NCI-H446 (cell line): ENCODE measurements at places on chromosomes 7 and 10.

GRCh38 chr10:109922358-109922975 is 844 bp downstream of the XPNPEP1 start:
- DNase-seq, result no peak

DNA sequence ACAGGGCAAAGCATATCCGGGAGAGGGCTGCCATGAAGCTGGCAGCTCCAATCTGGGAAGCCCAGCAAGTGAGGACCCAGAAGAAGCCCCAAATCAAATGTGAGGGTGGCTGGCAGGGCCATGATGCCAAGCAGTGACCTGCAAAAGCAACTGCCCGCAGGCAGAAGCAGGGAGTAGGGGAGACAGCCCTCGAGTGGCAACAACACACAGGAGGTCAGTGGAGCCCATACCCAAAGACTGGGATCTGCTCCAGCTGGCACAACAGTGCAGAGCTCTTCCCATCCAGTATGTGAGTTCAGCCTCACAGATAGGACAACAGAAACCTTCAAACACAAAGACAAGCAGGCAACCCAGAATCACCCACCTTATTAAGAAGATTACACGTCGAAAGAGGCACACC is 45.0 kb downstream of the GRID1 start:
- peak; percentile 56 for DNase-seq

- DNase-seq, result no peak
Observed at GRCh38 chr7:151700586-151701165, 176.2 kb downstream of the PRKAG2 start.

GRCh38 chr10:51394039-51394438 is 305.4 kb downstream of the CSTF2T start:
- DNase-seq, result no peak

DNA sequence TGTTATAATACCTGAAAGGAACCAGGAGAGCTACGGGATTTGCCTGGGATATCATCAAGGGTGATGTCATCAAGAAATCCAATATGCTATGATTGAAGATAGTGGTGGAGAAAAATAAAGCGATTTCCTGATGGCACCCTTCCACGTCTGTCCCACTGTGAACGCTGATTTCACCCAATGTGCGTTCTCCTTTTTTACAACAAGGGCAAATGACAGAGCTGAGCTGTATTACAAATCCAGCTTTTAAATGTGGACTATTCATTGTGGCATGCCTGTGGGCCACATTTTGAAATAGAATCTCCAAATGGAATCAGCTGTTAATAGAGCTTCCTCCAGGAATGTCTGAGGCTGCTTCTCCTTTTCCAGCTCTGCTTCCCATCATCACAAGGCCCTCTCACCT is 23.3 kb downstream of the SLC13A4 start:
- no peak for DNase-seq

GRCh38 chr10:51273574-51273973 is 199.3 kb downstream of the PRKG1 start:
- DNase-seq, result no peak

DNA sequence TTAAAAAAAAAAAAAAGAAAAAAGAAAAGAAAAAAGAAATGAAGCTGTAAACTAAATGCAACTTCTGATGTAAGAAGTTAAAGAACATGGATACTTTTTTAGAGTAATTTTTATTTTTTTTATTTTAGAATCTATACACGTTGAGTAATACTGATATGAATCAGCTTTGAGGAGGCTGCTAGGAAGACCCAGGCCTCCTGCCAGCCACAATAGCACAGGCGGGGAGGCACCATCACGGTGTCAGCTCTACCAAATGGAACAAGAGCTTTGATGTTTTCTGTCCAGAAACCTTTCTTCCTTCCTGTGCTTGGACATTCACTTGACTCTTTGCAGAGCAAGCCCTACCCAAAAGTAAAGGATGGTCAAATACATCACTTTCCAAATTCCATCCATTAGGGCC is 45.3 kb upstream of the EGR2 start:
- no peak for DNase-seq

GRCh38 chr7:21965291-21965690 is 19.6 kb upstream of the CDCA7L start:
- DNase-seq, result no peak

GRCh38 chr10:113627836-113628235 is 36.0 kb downstream of the NRAP start:
- no peak for DNase-seq

- DNase-seq, result no peak
Observed at GRCh38 chr7:43784030-43784584, 25.6 kb downstream of the BLVRA start.

DNA sequence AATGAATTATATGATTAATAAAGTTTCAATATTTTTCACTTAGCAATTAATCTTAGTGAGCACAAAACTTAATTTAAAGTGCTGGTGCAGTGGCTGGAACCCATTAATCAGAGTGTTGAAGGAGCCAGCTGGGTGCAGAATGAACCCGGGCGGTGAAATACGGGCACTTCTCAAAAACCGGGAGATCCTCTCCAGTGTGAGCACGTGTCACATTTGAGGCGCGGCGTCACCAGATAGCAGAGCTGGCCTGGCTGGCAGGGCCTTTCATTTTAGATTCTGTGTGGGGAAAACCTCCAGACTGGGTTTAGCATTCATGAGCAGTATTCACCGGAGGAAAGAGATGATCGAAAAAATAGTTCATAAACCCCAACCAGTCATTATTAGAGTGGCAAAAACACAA is 34.5 kb upstream of the CTBP2 start:
- no peak for DNase-seq

- DNase-seq, result no peak
Observed at GRCh38 chr7:80641548-80641947, 3.1 kb downstream of the CD36 start.

- no peak for DNase-seq
Observed at GRCh38 chr10:110258542-110258941, 46.2 kb downstream of the SMNDC1 start.

DNA sequence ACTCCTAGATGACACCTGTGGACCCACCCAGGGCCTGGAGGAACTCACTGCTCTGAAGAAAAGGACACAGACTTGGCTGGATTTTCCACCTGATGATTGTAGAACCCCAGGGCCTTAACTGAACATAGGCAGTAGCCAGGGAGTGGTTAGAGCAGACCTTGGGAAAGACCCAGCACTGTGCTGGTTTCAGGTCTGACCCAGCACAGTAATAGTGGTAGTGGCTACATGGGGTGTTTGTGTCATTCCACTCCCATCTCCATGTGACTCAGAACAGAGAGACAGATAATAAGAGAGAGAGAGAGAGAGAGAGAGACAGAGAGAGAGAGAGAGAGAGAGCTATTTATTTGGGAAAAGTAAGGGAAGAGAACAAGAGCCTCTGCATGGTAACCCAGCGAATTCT is 239.1 kb upstream of the MEOX2 start:
- no peak for DNase-seq

DNA sequence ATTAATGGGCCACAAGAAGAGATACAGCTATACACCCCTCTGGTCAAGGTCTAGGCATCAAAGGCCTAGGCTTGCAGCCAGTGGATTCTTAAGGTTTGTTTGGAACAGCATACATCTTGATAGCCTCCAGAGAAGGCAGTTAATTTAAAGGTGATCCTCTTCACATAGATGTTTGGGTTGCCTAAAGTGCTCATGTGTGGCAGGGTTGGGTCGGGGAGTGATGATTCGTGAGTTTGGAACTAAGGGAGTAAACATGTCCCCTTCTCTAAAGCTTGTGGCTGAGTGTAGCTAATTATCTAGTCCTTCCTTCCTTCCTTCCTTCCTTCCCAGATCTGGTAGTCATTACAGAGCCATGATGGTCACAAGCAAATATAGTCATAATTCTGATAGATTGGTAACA is 12.4 kb downstream of the PCLO start:
- DNase-seq, result no peak
